ENCODE measurements at places on chromosomes 5 and 9.
A peak's percentile ranks its signal among the peaks of the same experiment; 100 is the strongest.

- no peak for DNase-seq
These were observed 240.3 kb downstream of the FANCC start for GRCh38 chr9:95077053-95077765.

DNA sequence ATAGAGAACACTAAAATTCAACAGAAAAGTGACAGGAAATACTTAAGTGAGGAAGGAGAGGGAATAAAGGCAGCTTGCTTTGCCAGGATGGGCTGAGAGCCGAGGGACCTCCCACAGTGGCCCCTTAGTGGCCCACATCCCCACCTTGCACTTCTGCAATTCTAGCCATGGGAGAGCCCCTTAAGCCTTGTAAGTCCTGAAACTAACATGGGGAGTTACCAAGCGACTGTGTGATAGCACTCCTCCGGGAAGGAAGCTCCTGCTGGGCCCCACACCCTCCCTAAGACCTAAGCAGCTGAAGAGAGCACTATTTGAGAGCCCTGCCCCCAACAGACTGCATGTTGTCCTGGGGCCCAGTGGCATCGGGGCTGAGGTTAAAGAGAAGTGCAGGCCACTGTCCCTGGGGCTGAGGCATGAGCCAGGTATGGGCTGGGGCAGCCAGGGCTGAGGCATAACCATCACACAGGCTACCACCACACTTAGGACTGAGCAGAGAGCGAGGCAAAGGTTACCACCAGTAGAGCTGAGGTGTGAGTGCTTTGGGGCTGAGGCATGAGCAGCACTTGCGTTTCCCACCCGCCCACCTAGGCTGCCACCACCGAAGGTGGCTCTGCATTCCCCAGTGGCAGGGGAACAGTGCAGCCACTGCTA is 301.8 kb upstream of the TRPC7 start:
- DNase-seq: no peak

GRCh38 chr5:126707080-126707479 is 69.9 kb upstream of the LMNB1 start:
- DNase-seq: no peak

DNA sequence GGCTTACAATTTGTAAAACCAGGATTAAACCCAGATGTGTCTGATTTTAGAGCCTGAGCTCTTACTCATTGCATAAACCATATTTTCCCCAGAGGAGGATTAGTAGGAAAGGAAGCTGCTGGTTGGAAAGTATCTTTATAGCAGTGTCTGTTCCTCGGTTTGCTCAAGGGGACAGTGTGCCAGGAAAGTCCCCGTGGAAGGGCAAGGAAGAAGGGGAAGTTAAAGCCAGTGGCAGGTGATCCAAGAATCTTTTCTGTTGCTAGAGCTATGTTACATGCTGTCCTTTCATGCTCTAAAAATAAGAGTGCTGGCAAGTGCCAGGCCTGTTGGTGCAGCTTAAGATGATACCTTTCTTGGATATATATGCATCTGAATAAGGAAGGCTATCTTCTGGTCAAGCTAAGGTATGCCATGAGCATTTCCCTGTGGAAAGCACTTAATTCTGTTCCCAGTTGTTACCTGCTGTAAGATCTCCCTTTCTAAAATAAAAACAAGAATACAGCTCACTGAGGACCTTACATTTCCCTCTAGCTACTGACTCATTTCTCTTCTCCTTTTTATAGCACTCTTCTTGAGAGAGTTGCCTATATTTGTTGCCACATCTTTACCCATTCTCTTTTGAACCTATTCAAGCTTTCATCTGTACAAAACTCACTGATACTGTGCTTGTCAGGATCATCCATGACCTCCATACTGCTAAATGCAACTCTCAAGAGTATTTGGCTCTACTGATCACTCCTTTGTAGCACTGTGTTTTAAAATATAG is 8.0 kb downstream of the PDCD1LG2 start:
- no peak for DNase-seq

GRCh38 chr5:150771034-150771795 is 7.3 kb upstream of the SMIM3 start:
- DNase-seq: no peak

DNA sequence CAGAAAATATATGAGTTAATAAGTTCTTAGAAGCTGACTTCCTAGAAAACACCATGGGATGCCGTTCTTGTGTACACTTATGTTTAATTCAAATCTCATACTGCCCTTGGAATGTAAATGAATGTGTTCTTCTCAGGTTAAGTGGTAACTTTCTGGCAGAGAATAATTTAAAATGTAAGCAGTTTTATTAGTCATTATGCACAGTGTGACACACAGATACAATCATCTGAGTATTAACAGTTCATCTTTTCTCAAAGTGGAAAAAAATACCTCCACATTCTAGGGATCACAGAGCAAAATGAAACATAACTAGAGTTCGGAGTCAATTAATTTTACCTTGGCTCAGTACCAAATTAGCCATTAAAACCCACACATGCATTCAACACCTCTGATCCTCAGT is 508.1 kb downstream of the CDH9 start:
- DNase-seq: no peak

DNA sequence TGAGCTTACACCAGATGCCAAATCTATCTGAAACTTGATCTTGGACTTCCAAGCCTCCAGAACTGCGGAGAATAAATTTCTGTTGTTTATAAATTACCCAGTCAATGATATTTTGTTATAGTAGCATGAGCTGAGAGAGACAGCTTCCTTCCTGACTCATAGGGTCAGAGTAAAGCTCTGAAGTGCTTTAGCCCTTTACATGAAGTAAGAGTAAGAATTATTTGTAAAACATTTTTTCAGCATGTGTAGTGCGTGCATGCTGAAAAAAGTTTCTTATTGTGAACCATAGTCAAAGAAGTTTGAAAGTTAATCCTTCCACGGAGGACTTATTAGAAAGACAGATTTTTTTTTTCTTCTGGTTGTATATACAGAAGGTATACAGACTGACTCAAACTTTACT is 172.4 kb downstream of the DMRT2 start:
- DNase-seq: no peak

- DNase-seq: no peak
These were observed 4.6 kb downstream of the SNCAIP start for GRCh38 chr5:122316656-122317055.

DNA sequence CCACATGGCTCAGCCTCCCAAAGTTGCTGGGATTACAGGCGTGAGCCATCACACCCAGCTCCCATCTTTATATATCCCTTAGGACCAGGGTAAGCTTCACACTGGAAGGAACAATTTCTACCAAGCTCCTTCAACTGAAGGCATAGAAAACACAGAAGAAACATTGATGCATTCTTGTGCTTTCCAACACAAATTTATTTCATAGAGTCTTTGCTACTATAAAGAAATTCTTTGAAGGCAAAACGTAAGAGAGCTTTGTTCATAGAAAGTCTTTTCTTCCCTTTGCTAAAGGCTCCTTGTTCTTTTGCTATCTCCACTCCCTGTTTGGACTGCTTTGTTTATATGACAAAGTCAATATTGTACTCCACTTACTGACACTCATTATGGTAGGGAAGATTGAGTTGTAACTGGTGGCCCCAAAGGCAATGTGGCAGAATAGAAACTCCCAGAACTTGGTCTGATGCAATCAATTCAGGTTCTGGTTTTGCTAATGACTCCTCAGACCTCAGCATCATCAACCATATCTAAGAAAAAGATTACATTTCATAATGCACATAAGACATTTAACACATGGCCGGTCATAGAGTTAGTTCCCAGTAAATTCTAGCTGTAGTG is 97.4 kb upstream of the CLINT1 start:
- no peak for DNase-seq

DNA sequence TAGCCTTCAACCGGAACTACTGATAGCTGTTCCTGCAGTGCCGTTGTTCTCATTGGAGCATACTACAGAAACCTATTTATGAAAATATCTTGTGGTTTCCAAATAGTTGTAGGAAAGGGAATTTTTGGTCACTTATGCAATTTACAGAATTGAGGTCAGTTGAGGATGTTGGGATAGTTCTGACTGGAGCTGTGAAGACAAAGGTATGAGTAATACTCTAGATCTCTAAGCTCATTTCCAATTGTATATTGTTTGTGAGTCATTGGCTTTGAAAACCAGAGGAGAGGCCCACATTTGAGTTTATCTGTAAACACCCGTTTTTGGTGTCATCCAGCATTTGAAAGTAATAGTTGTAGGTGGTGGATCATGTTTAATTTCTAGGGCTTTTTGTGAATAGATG is 561.3 kb upstream of the WWC1 start:
- DNase-seq: no peak

- DNase-seq: no peak
These were observed 31.0 kb upstream of the UBE2QL1 start for GRCh38 chr5:6417657-6418056.

GRCh38 chr5:138129347-138129746 is 9.9 kb downstream of the NME5 start:
- DNase-seq: no peak

DNA sequence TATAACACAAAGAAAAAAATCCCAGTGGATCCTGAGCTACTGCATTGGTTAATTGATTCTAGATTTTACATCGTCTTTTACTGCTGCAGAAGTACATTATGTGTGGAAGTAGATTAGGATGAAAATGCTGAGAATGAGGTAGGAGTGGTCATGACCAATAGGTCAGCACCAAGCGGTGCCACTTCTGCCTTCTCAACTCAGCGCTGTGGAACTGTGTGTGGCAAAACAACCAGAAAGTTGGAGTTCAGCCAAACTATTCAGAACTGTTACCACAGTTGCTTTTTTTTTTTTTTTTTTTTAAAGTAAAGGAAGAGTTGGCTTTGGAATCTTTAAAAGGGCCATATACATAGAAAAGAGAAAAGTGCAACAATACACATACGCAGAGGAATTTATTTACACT is 24.2 kb downstream of the POU5F2 start:
- peak; percentile 38 for DNase-seq

- DNase-seq: no peak
These were observed 43.2 kb upstream of the NR3C1 start for GRCh38 chr5:143446535-143447226.

DNA sequence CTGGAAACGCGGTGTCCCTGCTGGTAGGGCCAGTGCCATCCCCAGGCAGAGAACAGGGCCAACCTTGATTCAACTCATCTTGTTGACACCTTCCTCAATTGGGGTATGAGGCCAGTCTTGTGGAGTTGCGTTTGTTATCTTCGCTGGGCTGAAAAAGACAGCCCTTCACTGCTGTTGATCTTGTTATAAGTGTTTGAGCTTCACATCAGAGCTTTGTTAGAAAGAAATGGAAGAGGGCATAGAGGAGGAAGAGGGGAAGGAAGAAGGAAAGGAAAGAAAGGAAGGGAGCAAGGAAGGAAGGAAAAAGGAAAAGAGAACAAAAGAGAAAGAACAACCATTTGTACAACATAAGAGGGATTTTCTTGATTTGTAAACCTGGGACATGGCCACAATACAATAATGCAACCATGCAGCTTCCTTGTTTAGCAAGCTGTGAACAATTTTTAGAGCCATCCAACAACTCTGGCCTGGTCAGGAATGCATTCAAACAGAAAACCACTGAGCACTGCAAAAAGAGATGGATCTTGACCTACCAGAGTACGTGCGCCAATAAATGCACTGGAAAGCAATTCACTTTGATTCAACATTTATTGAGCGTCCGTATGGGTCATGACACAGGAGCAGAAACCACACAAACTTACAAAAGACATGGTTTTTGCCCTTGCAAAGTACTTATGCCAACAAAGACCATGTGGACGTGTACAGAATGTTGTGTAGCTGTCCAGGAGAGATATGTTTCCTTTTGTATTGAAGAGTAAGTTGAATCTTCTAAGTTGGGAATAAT is 152.9 kb downstream of the TLE1 start:
- no peak for DNase-seq
